ENCODE measurements at places on chromosomes 4 and X. TPM values are rescaled to one million over a fixed set of nuclear protein-coding genes. Genes with fewer than 3 reads are reported as not detected.

Gene STOX2
- 9.5 TPM for polyA plus RNA-seq

Gene ASMT
- 0.11 TPM for polyA plus RNA-seq

DNA sequence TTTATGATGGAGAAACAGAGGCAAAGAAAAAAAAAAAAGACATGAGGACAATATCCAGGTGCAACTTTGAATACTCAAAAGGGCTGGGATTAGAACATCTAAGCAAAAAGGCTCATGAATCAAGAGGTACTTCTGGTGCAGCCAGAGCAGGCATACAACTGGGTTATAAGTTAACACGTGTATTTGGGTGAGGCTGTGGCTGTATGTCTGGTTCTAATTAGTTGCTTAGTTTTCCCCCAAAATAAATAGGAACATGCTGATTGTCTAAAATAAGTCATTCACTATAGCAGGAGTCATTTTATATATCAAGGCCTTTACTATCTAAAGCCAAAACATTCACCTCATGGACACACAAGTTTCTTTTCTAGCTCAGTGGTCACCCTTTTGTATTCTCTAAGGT, 20.2 kb downstream of the NHS start:
- DNase-seq: no peak

- no peak for DNase-seq
These were observed 72.9 kb downstream of the ADAMTS3 start for GRCh38 chr4:72496119-72496518.

GRCh38 chrX:147958291-147958690, 22.8 kb upstream of the FMR1NB start:
- DNase-seq: no peak

GRCh38 chrX:151396042-151396824, 773 bp upstream of the VMA21 start:
- DNase-seq: peak; percentile 23

DNA sequence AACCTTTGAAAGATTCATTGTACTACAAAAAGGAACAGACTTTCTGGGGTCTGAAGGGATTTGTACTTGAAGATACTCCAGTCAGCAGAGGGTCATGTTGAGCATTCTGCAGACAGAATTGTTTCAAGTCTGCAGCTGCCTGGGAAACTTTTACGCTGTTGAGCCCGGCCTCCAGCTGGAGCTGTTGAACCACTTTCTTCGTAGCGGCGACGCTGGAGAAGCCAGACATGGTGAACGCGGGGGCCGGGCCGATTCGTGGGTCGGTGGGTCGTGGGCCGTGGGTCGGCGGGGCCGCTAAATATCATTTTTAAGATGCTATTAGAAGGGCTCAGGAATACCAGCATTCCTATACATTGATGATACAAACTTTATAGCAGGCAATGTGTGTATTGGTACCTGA, 12.0 kb upstream of the RTL9 start:
- DNase-seq: no peak

DNA sequence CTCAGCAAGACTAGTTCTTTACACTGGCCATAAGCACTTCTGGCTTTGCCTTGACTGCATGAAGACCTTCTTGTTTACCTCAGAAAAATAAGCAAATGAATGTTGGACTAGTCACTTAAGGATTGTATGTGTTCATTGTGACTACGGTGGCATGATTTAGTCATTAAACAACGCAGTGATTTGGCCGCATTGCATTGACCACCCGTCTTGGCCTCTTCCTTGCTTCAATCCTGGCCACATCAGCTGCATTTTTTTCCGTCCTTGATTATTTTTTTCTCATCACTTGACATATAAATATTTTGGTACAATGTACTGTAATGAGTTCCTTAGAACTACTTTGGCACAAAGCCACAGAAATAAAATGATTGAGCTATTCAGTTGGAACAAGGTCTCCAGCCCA, 656.2 kb downstream of the RAB28 start:
- no peak for DNase-seq

All from left renal pelvis (tissue), 4 donors.